Pons (tissue), 1 donor: ENCODE measurements at places on chromosomes 16 and 17.
A peak's percentile ranks its signal among the peaks of the same experiment; 100 is the strongest.

DNA sequence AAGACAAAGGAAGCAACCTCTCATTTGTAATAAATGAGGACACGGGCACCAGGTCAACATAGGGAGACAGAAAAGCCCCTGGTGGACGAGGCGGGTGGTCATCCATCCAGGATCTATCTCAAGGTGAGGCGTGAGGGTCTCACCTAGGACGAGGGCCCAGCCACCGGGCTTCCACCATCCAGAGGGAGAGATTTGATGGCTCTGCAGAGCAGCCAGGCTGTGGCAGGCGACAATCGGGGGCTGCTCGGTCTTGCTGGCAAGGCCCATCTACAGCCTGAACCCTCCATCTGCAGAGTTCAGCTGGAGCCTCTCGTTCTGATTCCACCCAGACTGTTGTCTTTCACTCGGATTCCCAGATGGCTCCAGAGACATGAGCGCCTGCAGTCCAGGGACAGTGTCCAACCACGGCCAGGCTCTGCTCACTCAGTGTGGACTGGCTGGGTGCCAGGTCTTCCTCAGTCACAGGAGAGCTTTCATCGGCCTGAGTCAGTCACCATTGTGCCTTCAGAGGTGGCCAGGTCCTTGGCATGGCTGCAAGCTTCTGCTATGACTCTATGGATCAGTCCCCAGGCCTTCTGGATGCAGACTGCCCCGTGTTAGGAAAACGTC, 5.9 kb downstream of the LITAFD start:
- peak; percentile 86 for DNase-seq

- DNase-seq: no peak
These were observed 72.6 kb upstream of the CNEP1R1 start for GRCh38 chr16:49952386-49952785.

DNA sequence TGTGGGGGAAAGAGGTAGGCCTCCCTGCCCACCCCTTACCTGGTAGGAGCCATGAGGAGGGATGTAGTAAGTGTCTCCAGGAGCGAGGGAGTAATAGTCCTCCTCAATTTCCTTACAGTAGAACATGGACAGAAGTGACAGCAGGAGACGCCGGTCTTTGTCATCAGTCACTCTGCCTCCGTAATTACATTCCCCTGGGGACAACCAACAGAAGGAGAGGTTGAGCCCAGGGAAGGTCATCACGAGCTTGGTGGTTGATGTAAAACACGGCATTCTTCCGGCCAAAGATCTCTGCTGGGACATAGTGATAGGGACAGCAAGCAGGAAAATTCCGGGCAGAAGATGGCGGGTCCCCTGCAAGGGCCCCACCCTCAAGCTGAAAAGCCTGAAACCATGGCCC, 47.9 kb downstream of the LYRM1 start:
- DNase-seq: no peak

GRCh38 chr17:79548116-79548515, 62.7 kb downstream of the RBFOX3 start:
- DNase-seq: no peak

- no peak for DNase-seq
These were observed 20.9 kb downstream of the MRC2 start for GRCh38 chr17:62648251-62648955.

GRCh38 chr17:64180089-64181073, 50.4 kb upstream of the ERN1 start:
- DNase-seq: no peak

DNA sequence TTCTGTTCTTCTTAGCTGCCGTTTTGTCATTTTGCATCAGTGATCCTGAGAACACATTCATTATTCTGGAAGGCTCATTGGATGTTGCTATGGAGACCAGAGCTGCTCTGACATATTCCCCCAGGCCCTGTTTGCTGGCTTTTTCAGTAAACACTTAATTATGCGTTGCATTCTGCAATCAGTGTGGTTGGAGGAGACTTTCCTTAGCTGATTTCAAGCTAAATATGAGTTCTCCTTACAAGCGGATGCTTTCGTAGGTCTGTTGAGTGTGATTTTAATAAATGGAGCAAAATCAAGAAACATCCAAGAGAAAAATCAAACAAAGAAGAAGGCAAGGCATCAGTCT, 38.2 kb upstream of the NUDT7 start:
- no peak for DNase-seq

DNA sequence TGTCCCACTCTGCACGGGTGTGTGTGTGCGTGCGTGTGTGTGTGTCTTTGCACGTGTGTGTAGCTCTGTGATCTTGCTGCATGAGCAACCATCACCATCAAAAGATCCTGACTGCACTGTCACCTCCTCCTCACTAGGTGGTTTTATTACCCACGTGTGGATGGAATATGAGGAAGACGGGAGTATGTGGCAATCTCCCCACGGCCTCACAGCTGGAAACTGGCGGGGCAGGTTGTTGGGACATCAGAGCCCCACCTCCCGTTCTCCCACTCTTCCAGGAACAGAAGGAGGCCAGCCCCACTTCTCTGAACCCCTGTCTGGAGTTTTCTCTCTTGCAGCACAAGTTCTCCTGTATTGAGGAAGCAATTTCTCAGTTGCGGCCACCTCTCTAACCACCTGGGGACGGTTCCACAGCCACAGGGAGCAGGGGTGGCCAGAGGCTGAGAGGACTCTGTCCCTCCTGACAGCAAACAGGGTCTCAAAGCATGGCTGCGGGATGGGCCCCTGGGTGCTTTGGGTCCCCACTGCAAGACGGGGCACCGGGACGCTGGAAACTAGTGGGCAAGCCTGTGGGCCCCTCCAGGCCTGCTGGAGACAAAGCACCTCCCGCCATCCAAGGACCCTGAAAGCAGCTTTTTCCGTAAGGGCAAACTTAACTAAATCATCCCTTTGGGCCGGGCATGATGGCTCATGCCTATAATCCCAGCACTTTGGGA, 27.9 kb upstream of the ATP2C2 start:
- DNase-seq: no peak

GRCh38 chr17:82553210-82553930, 33.8 kb downstream of the FOXK2 start:
- no peak for DNase-seq

GRCh38 chr16:55016515-55016914, 85.8 kb downstream of the IRX5 start:
- no peak for DNase-seq

- DNase-seq: no peak
These were observed 126.8 kb upstream of the PSMD7 start for GRCh38 chr16:74169687-74170376.
